ENCODE measurements at places on chromosomes 1 and 21. TPM values are rescaled to one million over a fixed set of nuclear protein-coding genes. Genes with fewer than 3 reads are reported as not detected.

Gene STIL
- total RNA-seq: 0.48 TPM

Gene YY1AP1
- total RNA-seq: 66.3 TPM

Gene CFAP74
- not detected for total RNA-seq

Gene S100A16
- total RNA-seq: 39.8 TPM

Gene BLACAT1
- total RNA-seq: not detected

DNA sequence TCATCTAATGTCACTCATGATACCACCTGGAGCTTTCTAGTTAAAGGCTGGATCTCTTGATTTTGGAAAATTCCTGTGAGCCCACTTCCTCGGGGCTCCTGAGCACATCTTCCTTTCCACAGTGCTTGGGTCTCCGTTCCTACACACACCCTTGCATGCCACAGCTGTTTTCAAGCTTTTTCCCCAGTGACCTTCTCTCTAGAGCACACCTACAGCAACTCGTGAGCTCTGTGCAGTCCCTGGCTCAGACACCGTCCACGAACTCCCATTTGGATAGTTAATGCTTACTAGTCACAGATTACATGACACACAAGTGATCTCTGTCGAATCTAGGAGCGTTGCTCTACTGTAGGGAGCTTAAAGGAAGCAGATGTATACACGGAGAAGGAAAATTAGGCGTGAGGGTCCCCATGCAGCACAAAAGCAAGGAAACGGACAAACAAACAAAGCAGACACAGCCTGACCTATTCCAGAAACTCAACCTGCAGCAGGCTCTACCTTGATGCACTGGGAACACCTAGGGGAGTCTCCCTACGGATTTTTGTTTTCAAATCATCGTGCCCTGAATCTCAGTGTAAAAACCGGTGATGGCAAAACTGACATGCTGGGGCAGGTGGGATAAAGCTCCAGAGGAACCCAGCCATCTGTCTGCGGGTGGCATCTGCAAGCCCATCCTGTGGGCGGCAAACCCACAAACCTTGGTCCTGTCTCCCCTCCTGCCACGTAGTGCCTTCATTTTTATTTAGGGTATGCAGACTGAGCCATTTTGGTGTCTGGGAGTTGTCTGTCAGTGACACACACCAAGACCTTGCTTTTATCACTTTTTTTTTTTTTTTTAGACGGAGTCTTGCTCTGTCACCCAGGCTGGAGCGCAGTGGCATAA is 177.8 kb downstream of the RUNX1 start:
- no peak for DNase-seq

DNA sequence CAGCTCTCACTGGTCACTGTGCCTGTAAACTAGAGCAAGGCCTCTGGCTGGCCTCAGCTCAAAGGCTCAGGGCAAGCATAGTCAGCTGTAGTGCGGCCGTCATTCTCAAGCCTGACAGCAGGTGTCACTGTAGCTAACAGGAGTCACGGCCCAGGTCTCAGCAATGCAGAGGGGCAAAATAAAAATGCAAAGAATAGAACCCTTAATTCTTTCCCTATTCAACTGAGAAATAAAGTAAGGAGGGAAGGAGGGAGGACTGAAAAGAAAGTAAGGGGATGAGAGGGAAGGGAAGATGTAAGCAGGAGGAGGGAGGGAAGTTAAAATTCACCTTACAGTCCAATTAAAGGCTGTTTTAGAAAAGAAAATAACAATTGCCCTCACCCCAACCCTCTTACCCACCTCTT is 106.1 kb downstream of the KIAA0319L start:
- peak; percentile 92 for DNase-seq

GRCh38 chr1:212791676-212792395 is at the start of the genes NSL1 and TATDN3:
Gene NSL1 (minus strand): TSS chr1:212791777. CDS start chr1:212791763, 14 bp downstream.
Gene TATDN3 (plus strand): TSS chr1:212791894. CDS start chr1:212791922, 28 bp downstream.
- peak; percentile 96 for DNase-seq

GRCh38 chr1:228493141-228494043 is 6.2 kb downstream of the RNF187 start:
- DNase-seq: peak; percentile 57

GRCh38 chr1:26021647-26022403 is at the start of gene EXTL1:
Gene EXTL1 (plus strand): TSS chr1:26021775. CDS start chr1:26022647, 872 bp downstream.
- DNase-seq: peak; percentile 89

- no peak for DNase-seq
Measured at GRCh38 chr1:243230914-243231313, 24.2 kb downstream of the CEP170 start.

GRCh38 chr1:59072583-59072947 is 224.3 kb upstream of the FGGY start:
- no peak for DNase-seq

DNA sequence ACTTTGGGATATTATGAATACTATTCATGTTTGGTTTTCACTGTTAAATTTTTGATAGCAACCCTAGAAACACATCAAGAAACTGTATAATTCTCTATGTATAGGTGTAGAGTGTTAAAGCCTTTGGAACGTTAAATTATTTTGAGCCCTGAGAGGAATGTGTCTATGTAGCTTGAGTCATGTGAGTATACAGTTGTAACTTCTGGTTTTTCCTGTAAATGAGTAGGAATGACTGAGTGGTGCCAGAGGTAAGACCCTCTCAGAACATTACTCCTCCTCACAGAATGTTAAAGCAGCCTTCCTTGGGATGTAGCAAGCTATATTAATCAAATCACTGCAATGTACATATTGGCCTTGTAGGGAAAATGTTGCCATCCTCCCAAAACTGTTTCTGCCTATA is 69.0 kb downstream of the C1orf21 start:
- no peak for DNase-seq

- DNase-seq: no peak
Measured at GRCh38 chr1:223231011-223231572, 88.0 kb upstream of the TLR5 start.

- DNase-seq: no peak
Measured at GRCh38 chr1:53143527-53143926, 1.1 kb upstream of the SLC1A7 start.

GRCh38 chr1:161706113-161706481 is 932 bp upstream of the FCRLA start:
- DNase-seq: no peak

DNA sequence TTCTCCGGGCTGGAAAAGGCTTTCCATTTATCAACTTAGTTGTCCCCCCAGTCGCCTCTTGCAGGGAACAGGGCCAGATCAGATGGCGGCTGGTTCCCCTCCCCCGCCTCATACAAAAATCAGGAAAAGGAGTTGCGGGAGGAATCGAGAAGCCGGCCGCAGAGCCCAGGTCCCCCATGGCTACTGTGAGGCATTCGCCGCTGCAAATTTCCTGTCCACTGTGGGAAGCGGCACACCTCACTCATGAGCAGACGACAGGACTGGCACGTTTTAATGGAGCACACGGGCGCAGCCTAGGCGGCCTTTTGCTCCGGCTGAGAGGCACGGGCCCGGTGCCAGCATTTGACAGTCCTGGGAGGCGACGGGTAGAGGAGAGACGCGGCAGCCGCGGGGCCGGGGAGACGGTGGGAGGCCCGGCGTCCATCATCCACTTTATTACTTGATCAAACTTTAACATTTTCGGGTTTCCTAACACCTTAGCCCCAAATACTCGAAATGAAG is 1.1 kb downstream of the GNG4 start:
- no peak for DNase-seq

DNA sequence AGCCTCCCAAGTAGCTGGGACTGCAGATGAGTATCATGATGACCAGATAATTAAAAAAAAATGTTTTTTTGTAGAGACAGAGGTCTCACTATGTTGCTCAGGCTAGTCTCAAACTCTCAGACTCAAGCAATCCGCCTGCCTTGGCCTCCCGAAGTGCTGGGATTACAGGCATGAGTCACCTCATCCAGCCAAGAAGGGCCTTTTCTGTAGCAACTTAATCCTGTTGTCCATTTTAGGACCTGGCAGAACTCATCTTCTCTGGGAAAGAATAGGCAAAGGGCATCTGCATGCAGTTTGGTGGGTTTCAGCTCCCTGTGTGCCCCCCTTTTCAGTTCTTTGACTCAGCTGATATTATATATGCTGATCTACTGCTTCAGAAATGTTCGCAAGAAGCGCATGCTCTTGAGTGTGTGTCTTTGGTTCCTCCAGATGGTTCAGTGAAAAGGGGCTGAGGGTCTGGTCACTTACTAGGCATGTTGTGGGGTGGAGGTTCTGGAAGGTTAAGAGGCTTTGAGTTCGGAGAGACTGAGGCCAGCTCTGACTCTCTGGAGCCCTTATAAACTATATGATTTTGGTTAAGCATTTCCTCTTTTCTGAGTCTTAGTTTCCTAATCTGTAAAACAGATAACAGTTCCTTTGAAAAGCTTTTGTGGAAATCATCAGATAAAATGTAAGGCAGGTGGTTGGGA is 19.4 kb upstream of the SRSF4 start:
- DNase-seq: no peak

- no peak for DNase-seq
Measured at GRCh38 chr1:169456029-169456428, 28.8 kb upstream of the CCDC181 start.

Measured in cardiac septum (tissue), 1 donor.